PC-9 (cell line): ENCODE measurements at places on chromosomes 3 and 15.

DNA sequence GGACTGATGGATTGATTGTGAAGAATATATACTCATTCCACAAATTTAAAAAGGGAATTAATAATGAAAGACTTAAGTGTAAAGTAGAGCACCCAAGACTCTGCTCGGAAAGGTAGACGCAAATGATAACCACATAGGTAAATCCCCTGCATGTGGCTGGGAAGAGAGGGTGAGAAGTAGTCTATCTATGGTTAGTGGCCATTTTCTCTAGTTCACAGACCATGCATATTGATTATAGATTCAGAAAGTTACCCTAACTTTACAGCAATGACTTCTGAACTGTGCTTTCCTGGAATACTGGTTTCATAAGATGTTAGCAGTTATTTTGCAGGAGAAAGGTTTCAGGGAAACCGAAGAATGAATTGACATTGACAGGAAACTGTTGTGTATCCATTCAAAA is 51.7 kb downstream of the CASR start:
- H3K4me3 ChIP-seq = no peak overlapping the region
- no peak overlapping the region for H3K27ac ChIP-seq
- DNase-seq = no peak
- H3K4me1 ChIP-seq = no peaks in the 10 kb centered on the region

DNA sequence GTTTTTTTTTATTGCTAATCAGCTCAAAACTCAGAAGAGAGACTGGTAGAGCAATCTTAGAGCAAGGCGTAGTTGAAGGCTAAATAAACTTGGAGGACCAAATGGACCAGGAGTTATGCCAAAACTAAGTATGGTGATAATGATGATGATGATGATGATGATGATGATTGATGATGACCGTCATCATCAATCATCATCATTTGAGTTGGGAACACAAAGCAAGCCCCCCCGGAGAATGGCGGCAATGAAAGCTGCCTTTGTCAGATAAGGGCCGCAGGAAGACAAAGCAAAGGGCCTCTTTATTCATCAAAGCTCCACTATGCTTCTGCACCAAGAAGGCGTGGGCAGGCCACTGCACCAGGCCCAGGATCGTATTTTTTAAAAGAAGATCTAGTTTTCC is 82.1 kb upstream of the RAD18 start:
- H3K27me3 ChIP-seq = no peaks in the 10 kb centered on the region
- no peak for DNase-seq
- H3K36me3 ChIP-seq = no peaks in the 10 kb centered on the region
- H3K27ac ChIP-seq = no peak overlapping the region
- no peaks in the 10 kb centered on the region for H3K4me1 ChIP-seq

GRCh38 chr15:56353119-56353518 is 12.1 kb upstream of the TEX9 start:
- no peak overlapping the region for H3K27ac ChIP-seq
- no peaks in the 10 kb centered on the region for H3K27me3 ChIP-seq
- no peak overlapping the region for H3K4me3 ChIP-seq
- no peak for DNase-seq
- peaks cover 9% of the 10 kb centered on the region for H3K4me1 ChIP-seq

- H3K4me3 ChIP-seq = no peak overlapping the region
- H3K36me3 ChIP-seq = no peaks in the 10 kb centered on the region
- no peaks in the 10 kb centered on the region for H3K27me3 ChIP-seq
- H3K27ac ChIP-seq = no peak overlapping the region
These were observed 66.2 kb downstream of the HES1 start for GRCh38 chr3:194201953-194202666.

DNA sequence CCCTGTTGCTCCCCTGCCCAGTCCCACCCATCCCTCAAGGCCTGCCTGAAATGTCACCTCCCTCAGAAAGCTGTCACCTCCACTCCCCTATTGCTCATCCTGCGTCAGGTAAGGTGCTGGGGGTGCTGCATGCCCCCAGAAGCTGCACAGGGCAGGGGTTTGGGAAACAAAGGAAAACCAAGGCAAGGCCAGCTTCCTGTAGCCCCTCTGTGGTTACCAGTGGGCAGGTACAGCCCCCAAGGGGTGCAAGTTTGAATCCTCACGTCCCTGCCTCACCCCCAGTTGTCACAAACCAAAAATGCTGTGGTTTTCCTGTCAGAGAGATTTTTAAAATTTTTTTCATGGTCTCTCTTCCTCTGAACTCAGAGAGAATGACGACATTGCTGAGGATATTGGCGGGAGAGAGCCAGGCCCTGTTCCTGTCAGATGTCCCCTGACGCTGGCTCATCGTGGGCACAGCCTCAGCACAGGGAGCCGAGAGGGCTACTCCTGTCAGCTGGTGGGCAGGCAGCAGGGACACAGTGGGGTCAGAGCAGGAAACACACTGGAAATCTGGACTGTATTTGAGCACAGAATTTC is 27.0 kb downstream of the PSTPIP1 start:
- H3K27ac ChIP-seq = no peak overlapping the region
- no peak overlapping the region for H3K4me3 ChIP-seq
- H3K4me1 ChIP-seq = no peaks in the 10 kb centered on the region
- no peaks in the 10 kb centered on the region for H3K36me3 ChIP-seq

DNA sequence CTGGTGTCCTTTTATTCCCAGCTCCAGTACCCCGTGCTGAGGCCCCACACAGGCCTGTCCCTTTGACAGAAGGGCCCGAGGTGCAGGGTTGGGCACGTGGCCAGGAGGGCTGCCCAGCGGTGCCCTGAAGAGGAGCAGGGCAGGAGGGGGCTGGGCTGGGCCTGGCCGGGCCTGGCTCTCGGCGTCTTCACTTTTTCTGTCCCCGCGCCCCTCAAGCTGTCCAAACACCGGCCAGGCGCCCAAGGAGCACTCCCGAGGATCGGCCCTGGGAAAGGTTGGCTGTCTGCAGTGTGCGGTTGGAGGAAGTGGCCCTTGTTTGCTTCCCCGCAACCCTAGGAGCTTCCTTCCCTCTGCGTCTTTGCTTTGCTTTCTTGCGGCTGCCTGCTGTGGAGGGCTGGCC is 84.1 kb downstream of the WNT7A start:
- no peaks in the 10 kb centered on the region for H3K36me3 ChIP-seq
- no peaks in the 10 kb centered on the region for H3K4me1 ChIP-seq
- DNase-seq = no peak
- H3K27me3 ChIP-seq = no peaks in the 10 kb centered on the region

DNA sequence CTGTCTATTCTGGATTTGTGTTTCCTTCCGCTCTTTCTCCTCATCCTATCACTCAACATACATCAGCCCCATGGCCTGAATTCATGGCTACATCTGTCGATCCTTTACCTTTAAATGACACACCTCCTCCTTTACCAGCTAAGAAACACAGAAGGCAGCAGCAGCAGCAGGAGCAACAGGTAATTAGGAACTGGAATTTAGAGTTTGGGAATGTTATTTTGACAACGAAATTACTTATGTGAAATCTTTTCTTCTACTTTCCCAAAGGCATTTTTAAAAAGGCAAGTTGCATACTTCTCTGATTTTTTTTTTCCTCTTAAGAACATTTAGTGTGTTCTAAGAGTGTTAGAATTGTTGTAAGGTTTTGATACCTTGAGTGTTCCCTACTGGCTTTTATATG is 29.1 kb upstream of the ABHD10 start:
- H3K36me3 ChIP-seq = peaks cover 45% of the 10 kb centered on the region
- no peaks in the 10 kb centered on the region for H3K27me3 ChIP-seq
- no peaks in the 10 kb centered on the region for H3K4me1 ChIP-seq
- H3K27ac ChIP-seq = no peak overlapping the region
- H3K4me3 ChIP-seq = no peak overlapping the region
- DNase-seq = no peak

DNA sequence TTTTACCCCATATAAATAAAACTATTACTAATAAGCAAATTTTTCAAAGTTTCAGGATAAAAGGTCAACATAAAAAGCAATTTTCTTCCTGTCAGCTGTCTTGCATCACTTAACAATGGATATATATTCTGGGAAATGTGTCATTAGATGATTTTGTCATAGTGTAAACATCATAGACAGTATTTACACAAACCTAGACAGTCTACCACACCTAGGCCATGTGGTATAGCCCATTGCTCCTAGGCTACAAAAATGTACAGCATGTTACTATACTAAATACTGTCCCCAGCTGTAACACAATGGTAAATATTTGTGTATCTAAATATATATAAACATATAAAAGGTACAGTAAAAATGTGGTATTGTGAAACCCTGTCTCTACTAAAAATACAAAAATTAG is 156.7 kb downstream of the ANO10 start:
- DNase-seq = peak; percentile 79
- peaks cover 15% of the 10 kb centered on the region for H3K4me1 ChIP-seq
- H3K27ac ChIP-seq = no peak overlapping the region
- no peak overlapping the region for H3K4me3 ChIP-seq

DNA sequence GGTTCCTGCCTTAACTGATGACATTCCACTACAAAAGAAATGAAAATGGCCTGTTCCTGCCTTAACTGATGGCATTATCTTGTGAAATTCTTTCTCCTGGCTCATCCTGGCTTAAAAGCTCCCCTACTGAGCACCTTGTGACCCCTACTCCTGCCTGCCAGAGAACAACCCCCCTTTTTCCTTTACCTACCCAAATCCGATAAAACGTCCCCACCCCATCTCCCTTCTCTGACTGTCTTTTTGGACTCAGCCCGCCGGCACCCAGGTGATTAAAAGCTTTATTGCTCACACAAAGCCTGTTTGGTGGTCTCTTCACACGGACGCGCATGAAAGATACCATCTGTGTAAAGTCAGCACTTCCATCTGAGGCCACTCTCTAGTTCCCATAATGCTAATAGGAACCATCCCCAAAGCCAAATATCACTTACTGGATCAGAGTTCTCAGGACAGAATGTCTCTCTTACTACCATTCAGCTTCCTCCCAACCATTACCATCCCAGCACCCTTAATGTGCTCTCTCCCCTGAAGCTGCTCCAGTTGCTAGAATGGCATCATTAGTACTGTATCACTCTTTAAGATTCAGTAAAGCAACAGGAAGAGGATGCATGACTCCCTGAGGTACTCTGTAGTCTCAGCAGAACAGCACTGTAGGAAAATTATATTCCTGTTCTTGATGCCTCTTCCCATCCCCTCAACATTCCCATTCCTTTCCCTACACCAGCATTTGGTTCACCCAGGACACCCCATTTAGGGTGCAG is 2.3 kb upstream of the HRG start:
- no peak overlapping the region for H3K4me3 ChIP-seq
- H3K27me3 ChIP-seq = no peaks in the 10 kb centered on the region; the same call in 1 of the 2 replicates
- H3K4me1 ChIP-seq = no peaks in the 10 kb centered on the region
- no peak overlapping the region for H3K27ac ChIP-seq
- no peak for DNase-seq
- no peaks in the 10 kb centered on the region for H3K36me3 ChIP-seq

DNA sequence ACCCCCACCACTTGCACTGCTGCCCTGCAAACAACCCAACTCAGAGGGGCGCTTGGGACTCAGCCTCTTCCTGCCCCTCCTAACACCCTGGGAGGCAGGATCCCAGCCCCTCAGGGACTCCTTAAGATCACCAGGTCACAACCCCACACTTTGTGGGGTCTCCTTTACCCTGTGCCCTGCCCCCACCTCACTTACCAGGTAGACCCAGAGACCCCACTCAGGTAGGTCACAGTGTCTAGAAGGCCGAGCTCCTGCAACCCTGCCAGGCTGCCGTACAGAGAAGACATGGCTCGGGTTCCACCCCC is 9.1 kb downstream of the PLA2G4F start:
- H3K4me3 ChIP-seq = no peak overlapping the region
- no peak overlapping the region for H3K27ac ChIP-seq
- no peak for DNase-seq
- H3K36me3 ChIP-seq = no peaks in the 10 kb centered on the region
- no peaks in the 10 kb centered on the region for H3K27me3 ChIP-seq

GRCh38 chr3:40972350-40972749 is 227.0 kb upstream of the CTNNB1 start:
- peaks cover 32% of the 10 kb centered on the region for H3K4me1 ChIP-seq
- no peak for DNase-seq
- no peaks in the 10 kb centered on the region for H3K36me3 ChIP-seq
- H3K4me3 ChIP-seq = no peak overlapping the region; the same call in 1 of the 2 replicates
- peak overlapping the region; percentile 92 for H3K27ac ChIP-seq

DNA sequence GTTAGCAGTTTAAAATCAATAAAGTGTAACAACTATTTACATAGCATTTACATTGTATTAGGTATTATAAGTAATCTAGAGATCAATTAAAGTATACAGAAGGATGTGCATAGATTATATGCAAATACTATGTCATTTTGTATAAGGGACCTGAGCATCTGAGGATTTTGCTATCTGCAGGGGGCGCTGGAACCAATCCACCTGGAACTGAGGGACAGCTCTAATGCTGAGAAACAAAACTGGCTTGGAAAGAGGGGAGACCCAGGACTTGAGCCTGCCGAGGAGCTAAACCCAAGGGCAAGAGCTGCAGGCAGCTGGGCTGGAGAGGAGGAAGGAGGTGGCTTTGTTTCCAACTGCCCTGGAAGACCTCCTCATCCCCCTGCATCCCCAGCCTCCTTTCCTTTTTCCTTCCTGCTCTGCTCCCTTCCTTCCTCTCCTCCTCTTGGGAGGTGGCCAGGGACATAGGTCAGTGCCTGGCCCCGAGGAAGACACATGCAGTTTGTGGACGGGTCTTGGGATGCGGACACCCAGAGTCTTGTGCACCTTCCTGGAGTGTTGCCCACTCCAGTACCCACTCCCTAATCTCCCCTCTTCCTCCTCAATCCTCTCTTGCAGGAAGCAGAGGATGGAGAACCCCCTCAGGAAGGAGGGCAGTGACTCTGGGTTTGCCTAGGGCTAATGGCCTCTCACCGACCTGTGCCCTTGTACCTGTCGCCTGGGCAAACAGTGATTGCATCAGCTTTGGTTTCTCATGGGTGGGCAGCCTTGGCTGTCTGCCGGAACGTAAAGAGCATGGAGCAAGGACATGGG is 825 bp upstream of the RTP3 start:
- DNase-seq = no peak
- no peak overlapping the region for H3K4me3 ChIP-seq
- no peaks in the 10 kb centered on the region for H3K27me3 ChIP-seq
- H3K36me3 ChIP-seq = no peaks in the 10 kb centered on the region
- peaks cover 13% of the 10 kb centered on the region for H3K4me1 ChIP-seq
- no peak overlapping the region for H3K27ac ChIP-seq

DNA sequence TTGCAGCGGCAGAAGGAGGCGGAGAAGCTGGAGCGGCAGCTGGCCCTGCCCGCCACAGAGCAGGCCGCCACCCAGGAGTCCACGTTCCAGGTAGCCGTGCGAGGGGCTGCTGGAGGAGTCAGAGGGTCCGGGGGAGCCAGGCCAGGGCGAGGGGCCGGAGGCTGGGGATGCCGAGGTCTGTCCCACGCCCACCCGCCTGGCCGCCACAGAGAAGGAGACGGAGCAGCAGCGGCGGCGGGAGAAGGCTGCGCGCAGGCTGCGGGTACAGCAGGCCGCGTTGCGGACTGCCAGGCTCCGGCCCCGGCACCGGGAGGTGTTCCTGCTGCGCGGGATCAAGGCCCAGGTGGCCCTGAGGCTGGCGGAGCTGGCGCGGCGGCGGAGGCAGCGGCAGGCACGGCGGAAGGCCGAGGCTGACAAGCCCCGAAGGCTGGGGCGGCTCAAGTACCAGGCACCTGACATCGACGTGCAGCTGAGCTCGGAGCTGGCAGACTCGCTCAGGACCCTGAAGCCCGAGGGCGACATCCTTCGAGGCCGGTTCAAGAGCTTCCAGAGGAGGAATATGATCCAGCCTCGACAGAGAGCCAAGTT is 625.0 kb downstream of the MCTP2 start:
- no peaks in the 10 kb centered on the region for H3K27me3 ChIP-seq
- no peak overlapping the region for H3K4me3 ChIP-seq
- no peaks in the 10 kb centered on the region for H3K4me1 ChIP-seq
- H3K36me3 ChIP-seq = no peaks in the 10 kb centered on the region
